NCI-H1417 treated with DMSO at 0.1 percent for 48 hours (cell line): ENCODE measurements at places on chromosomes 16 and 17.

- no peak for DNase-seq
Observed at GRCh38 chr17:2867441-2868424, 71.5 kb downstream of the RAP1GAP2 start.

- peak; percentile 45 for DNase-seq
Observed at GRCh38 chr16:88504489-88505404, 51.7 kb downstream of the ZFPM1 start.

DNA sequence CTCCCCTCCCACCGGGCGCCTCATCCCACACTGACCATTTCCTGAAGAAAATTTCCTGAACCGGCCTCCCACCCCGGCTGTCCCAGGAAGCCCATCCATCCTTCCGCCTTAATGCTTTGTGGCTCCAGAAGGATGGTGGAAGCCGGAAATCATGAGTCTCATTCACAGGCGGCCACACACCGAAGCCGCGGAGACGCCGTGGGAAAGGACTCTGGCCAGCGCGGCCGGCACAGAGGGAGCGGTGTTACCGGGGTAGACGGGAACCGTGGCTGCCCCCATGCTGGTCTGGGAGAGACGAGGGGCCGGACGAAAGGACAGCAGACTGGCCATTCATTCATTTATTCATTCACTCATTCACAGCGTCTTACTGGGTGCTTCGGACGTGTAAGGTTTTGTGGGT lies 326.8 kb downstream of the SEC14L1 start:
- no peak for DNase-seq

GRCh38 chr17:3685174-3685573 lies 10.8 kb downstream of the P2RX5 start:
- no peak for DNase-seq
